Esophagus squamous epithelium (tissue), 5 donors: ENCODE measurements at places on chromosomes 13 and 19. TPM values are rescaled to one million over a fixed set of nuclear protein-coding genes. Genes with fewer than 3 reads are reported as not detected.

- no peaks in the 10 kb centered on the region for H3K36me3 ChIP-seq
- no peak for DNase-seq
- H3K27ac ChIP-seq: peak overlapping the region; percentile 21
- peaks cover 7% of the 10 kb centered on the region for H3K4me1 ChIP-seq
- no peak overlapping the region for H3K4me3 ChIP-seq
Measured at GRCh38 chr13:110377178-110377825, 70.2 kb downstream of the COL4A2 start.

- peaks cover 11% of the 10 kb centered on the region for H3K4me1 ChIP-seq
- H3K36me3 ChIP-seq: no peaks in the 10 kb centered on the region
- peak within 1 kb of the TSS; percentile 92 for H3K27ac ChIP-seq
- peak within 1 kb of the TSS; percentile 32 for H3K4me3 ChIP-seq
Measured at GRCh38 chr19:51064534-51065220, at the start of gene KLK13. Gene KLK13 (minus strand): TSS chr19:51065092. CDS start chr19:51065067, 25 bp downstream.

DNA sequence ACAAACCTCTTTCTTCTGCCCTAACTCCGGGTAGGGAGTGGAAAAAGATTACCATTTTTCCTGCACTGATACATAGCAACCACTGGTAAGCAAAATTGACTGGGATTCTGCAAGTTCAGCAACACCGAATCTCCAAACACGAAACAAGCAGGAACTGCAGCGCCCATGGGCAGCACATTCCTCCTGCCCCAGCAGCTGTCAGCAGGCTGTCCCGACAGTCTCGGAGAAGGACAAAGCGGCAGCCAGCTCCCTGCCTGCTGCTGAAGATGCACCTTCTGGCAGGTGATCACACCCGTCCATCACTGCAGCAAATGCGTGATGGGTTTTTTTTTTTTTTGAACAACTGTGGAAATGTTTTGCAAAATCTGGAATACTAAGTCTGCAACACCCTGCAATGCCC lies 6.7 kb downstream of the TMTC4 start:
- H3K27ac ChIP-seq: no peak overlapping the region
- H3K36me3 ChIP-seq: peaks cover 22% of the 10 kb centered on the region
- no peaks in the 10 kb centered on the region for H3K27me3 ChIP-seq
- H3K4me1 ChIP-seq: peaks cover 16% of the 10 kb centered on the region
- no peak overlapping the region for H3K4me3 ChIP-seq
- DNase-seq: no peak

GRCh38 chr19:18091217-18091608 lies 4.5 kb upstream of the IL12RB1 start:
- no peak overlapping the region for H3K4me3 ChIP-seq
- H3K4me1 ChIP-seq: no peaks in the 10 kb centered on the region
- H3K27ac ChIP-seq: peak overlapping the region; percentile 59
- H3K27me3 ChIP-seq: no peaks in the 10 kb centered on the region
- no peaks in the 10 kb centered on the region for H3K36me3 ChIP-seq

GRCh38 chr13:110812869-110813645 lies 99.6 kb downstream of the ING1 start:
- DNase-seq: no peak
- H3K4me3 ChIP-seq: peak overlapping the region; percentile 28

DNA sequence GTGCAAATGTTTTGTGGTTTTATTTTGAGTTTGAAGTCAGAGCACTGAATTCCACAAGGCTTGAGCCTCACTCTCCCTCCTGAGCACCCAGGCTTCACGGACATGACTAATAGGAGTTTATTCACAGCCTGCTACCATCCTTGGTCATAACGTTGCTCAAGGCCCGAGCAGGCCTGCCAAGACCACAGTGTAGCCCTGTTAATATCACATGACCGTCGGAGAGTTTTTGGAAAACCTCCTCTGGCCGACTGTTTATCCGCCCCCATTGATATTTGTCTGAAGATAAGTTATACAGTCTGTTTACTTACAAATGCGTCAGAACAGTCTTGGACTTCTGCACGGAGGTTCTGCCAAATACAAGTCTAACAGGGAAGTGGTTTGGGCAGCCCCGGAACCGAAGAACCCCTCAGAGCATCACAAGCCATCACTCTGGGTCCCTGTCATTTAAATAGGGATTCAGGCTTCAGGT lies 89.9 kb downstream of the COL4A2 start:
- DNase-seq: no peak
- peak overlapping the region; percentile 68 for H3K27ac ChIP-seq
- no peaks in the 10 kb centered on the region for H3K36me3 ChIP-seq
- H3K4me1 ChIP-seq: no peaks in the 10 kb centered on the region
- no peaks in the 10 kb centered on the region for H3K27me3 ChIP-seq

GRCh38 chr19:24046550-24046949 lies 40.4 kb upstream of the ZNF254 start:
- peaks cover 39% of the 10 kb centered on the region for H3K36me3 ChIP-seq
- no peaks in the 10 kb centered on the region for H3K4me1 ChIP-seq
- H3K4me3 ChIP-seq: no peak overlapping the region
- no peak for DNase-seq

DNA sequence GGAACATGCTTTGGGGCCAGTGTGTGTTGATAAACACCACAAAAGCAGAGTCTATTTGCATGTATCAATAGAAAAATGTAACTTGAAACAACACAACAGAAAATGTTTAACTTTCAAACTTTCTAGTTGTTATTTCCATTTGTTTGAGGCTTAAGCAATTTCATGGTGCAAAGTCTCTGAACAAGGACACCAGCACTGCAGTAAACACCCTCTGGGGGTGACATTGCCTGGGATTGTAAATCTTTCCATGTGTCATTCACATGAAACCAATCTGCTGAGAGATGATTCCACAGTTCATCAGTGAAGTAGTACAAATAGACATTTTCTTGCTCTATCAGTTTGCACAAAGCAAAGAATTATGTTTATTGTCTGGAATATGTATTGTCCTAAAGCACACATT lies 124.5 kb downstream of the ITGBL1 start:
- H3K4me1 ChIP-seq: no peaks in the 10 kb centered on the region
- H3K4me3 ChIP-seq: no peak overlapping the region
- H3K27me3 ChIP-seq: no peaks in the 10 kb centered on the region
- DNase-seq: no peak

GRCh38 chr13:24938966-24939365 lies 157.0 kb upstream of the PABPC3 start:
- no peak for DNase-seq
- no peak overlapping the region for H3K27ac ChIP-seq
- no peaks in the 10 kb centered on the region for H3K36me3 ChIP-seq
- H3K27me3 ChIP-seq: peaks cover 18% of the 10 kb centered on the region
- no peak overlapping the region for H3K4me3 ChIP-seq

DNA sequence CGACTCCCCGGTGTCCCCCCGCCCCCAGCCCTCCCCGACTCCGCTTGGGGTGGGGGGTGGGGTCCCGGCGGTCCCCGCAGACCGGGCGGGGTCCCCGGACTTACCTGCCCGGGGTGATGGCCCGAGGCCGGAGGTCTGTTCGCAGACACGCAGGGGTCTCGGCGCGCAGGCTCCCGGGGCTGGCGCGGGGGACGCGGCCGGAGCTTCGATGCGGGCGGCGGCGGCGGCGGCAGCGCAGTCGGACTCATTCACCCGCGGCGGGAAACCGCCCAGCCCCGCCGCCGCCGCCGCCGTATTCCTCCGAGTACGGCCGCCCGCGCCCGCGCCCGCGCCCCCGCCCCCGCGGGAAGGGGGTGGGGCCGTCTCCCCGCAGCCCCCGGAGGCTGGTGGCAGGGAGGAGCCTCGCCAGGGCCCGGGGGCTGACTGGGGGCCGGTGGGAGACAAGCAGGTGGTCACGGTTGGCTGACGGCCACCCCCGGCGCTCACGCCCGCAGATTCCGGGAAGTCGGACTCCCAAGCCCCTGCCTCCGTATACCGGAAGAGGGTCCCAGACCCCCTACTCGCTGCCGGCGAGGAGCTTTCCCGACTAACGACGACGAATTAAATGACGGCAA lies at the start of gene C2CD4C:
Gene C2CD4C (minus strand): TSS at position 246 of the 614 bp plus-strand sequence. CDS start 786 bp downstream, outside the sequence.
- no peak for DNase-seq
- H3K27ac ChIP-seq: no peak within 1 kb of the TSS
- H3K4me3 ChIP-seq: peak within 1 kb of the TSS; percentile 26
- peaks cover 38% of the 10 kb centered on the region for H3K4me1 ChIP-seq
- H3K27me3 ChIP-seq: peaks cover 88% of the 10 kb centered on the region

- H3K36me3 ChIP-seq: no peaks in the 10 kb centered on the region
- no peaks in the 10 kb centered on the region for H3K4me1 ChIP-seq
- DNase-seq: no peak
- no peaks in the 10 kb centered on the region for H3K27me3 ChIP-seq
- no peak overlapping the region for H3K4me3 ChIP-seq
Measured at GRCh38 chr13:82900453-82900852, 981.8 kb downstream of the SLITRK1 start.

The TBC1D17 gene
- total RNA-seq: 19.0 TPM

The KLHL1 gene
- total RNA-seq: not detected

The ZNF784 gene
- total RNA-seq: 5.5 TPM

The HCST gene
- not detected for total RNA-seq

The CILP2 gene
- total RNA-seq: not detected

The RFPL4A gene
- total RNA-seq: not detected

The ZNF560 gene
- total RNA-seq: not detected

The SWSAP1 gene
- total RNA-seq: 1.0 TPM

The CCDC8 gene
- 0.53 TPM for total RNA-seq

The ARL11 gene
- 1.9 TPM for total RNA-seq

The KISS1R gene
- 0.45 TPM for total RNA-seq
